ENCODE measurements at places on chromosomes 16 and 17.

DNA sequence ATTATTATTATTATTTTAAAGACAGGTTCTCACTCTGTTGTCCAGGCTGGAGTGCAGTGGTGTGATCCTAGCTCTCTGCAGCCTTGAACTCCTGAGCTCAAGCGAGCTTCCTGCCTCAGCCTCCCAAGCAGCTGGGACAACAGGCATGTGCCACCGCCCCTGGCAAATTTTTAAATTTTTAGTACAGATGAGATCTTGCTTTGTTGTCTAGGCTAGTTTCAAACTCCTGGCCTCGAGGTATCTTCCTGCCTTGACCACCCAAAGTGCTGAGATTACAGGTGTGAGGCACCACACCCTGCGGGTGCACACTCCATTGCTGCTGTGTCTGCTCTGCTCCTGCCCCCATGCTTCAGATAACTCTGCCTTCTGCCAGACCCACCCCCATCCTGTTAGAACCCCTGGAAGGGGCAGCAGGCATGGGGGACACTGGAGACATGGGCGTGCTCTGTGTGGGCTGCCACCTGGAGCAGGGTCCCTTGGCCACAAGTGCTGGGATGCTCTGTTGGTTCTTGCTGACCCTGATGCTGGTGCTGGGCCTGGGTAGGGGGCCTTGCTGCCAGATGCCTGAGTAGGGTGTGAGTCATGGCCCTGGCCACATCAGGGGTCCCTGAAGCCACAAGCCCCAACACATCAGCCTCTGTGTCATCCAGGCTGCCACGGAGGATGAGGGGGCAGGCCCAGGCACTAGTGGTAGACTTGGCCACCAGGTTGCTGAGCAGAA, 2.6 kb downstream of the GGT6 start:
- no peak for DNase-seq

DNA sequence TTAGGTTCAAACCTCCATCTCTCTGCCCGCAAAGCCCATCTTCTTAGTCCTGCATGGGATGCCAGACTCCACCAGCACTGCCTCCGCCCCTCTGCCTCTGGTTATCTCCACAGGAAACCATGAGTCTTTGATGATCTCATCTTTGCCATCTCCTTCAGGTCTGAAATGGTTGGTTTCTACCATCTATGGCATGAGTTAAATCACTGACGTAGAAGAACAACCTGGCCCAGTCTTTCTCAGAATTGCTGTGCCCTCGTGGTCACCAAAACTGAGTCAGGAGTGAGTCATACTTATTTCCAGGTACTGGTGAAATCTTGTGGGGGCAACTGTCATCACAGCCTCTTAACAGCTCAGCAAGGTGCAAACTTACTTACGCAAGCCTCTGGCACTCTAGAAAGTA, 468.7 kb upstream of the C16orf82 start:
- no peak for DNase-seq

DNA sequence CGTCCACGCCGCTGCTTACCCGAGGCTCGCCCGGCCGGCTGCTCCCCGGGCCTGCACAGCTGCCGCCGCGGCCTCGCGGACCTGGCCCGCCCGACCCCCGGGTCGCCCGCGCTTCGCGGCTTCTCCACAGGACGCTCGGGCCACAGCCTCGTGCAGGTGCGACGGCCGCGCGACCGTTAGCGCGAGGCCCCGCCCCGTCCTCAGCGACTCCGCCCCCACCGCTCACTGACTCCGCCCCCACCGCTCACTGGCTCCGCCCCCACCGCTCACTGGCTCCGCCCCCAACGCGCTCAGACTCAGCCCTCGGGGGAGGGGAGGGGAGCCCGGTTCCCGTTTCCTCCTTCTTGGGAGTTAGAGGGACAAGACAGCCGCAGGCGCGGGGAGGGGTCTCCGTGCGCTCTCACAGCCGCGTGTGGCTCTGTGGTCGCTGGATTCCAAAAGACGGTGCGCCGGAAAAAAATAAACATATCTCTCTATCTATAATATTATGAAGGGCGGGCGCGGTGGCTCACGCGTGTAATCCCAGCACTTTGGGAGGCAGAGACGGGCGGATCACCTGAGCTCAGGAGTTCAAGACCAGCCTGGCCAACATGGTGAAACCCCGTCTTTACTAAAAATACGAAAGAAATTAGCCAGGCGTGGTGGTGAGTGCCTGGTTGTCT, at the start of gene MEIOB:
TSS of gene MEIOB (minus strand) at position 191 of the 662 bp plus-strand sequence. CDS start 3,989 bp downstream, outside the sequence.
- peak; percentile 89 for DNase-seq

DNA sequence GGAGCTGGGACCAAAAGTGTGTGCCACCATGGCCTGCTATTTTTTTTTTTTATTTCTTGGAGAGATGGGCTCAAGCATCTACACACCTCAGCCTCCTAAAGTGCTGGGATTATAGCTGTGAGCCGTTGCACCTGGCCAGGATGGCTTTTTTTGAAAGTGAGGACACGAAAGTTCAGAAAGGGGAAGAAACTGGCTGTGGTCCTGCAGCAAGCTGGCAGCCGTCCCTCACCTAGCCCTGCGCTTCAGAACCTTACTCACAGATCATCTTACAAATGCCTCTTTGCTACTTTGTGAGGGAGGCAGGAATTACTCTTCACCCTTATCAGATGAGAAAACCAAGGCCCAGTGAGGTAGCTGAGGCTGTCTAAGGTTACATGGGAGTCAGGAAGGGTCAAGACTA, 4.5 kb upstream of the PPY start:
- DNase-seq, result no peak

GRCh38 chr16:49019081-49019633, 262.5 kb downstream of the CBLN1 start:
- peak; percentile 58 for DNase-seq

GRCh38 chr17:62963296-62963695, 2.7 kb upstream of the TANC2 start:
- DNase-seq, result no peak
